Placental pericyte (primary cell): ENCODE measurements at places on chromosomes 16 and 17. TPM values are rescaled to one million over a fixed set of nuclear protein-coding genes. Genes with fewer than 3 reads are reported as not detected.

The C17orf50 gene
- total RNA-seq: not detected in 2 replicates

The WIPF2 gene
- 6.3 and 9.2 TPM in 2 replicates for total RNA-seq

The CLEC19A gene
- not detected in 2 replicates for total RNA-seq

The KRTAP9-4 gene
- not detected in 2 replicates for total RNA-seq

The ANKFN1 gene
- total RNA-seq: not detected in 2 replicates

The ZFPM1 gene
- total RNA-seq: 2.3 and 4.4 TPM in 2 replicates

The TRPV3 gene
- total RNA-seq: 1.4 and 5.5 TPM in 2 replicates

The TUBB3 gene
- total RNA-seq: 114 and 360 TPM in 2 replicates

The TP53TG3F gene
- total RNA-seq: 0.14 and 0.22 TPM in 2 replicates

The TNFRSF17 gene
- total RNA-seq: not detected in 2 replicates
